ENCODE measurements at places on chromosomes 6 and 20.
A peak's percentile ranks its signal among the peaks of the same experiment; 100 is the strongest.

GRCh38 chr20:7765221-7765620 lies 175.0 kb downstream of the HAO1 start:
- DNase-seq = peak; percentile 75

DNA sequence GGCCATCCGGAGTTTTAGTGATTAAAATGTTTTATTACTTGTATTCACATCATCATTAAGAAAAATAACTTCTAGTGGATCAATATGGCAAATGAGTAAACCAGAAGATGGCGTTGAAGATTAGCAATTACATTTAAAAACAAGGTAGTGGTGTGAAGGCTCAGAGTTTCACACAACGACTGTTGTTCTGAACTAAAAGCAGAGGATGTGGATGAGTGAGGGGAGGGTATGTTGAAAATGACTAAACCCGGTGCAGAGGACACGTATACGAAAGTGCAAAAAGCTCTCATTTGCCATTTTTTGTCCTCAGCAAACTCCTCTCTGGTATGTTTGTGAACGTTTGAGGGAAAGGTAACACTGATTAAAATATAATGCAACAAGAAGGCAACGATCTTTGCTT lies 1.9 kb upstream of the IRF4 start:
- DNase-seq = peak; percentile 28

GRCh38 chr6:116941727-116942126 lies 64.7 kb downstream of the RFX6 start:
- DNase-seq = no peak

DNA sequence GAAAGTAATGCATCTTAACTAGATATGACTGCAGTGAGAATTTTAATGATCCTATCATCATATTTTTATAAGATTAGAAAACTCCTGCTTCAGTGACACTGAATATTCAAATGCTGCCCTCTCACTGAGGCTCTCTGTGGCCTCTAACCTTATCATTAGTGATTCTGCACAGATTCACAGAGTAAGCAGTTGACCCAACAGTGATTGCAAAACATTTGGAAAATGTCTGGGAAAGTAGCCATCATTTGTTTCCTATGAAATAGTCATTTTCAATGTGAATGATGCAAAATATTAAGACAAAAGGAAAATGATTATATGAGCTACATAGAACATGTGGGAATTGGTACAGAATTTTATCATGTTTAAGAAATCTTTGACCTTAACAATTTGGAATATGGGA lies 210.3 kb downstream of the TBX18 start:
- no peak for DNase-seq

- DNase-seq = no peak
Measured at GRCh38 chr6:99618649-99619408, 12.2 kb downstream of the PRDM13 start.

GRCh38 chr20:12057778-12058177 lies 140.1 kb downstream of the BTBD3 start:
- DNase-seq = no peak

DNA sequence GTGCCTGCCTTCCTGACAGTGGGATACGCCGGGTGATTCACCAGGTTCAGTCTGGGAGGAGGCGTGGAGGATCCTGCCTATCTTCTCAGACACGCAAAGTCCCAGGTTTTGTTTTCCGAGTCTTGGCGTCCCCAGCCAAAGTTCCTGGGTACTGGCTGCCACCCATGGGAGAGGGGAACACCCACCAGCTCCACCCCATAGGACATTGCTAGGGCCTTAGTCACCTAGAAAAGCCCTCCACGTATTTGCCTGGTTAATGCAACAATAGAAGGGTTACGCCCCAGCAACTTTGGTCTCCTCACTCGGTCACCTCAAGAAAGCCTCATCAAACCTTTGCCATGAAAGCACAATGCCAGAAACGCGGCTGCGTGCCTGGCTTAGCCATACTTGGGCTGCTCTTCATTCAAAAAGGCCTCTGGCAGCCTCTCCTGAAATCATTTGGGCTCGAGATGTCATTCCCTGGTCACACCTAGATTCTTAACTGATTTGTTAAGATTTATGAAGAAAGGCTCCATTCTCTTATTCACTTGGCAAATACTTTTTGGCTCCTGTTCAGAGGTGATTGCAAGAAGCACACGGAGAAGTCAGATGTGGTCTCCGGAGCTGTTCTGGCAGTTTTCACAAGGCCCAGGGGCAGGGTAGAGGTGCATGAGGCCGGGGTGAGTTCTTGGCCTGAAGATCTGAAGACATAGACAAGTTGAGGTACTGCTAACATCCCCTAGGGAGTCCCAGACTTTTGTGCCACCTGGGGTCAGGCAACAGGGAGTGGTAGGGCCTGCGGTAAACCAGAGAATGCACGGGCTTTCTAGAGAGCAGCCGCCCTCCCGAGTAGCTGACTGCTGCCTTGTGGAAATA lies 35.5 kb upstream of the ZNF133 start:
- DNase-seq = no peak

DNA sequence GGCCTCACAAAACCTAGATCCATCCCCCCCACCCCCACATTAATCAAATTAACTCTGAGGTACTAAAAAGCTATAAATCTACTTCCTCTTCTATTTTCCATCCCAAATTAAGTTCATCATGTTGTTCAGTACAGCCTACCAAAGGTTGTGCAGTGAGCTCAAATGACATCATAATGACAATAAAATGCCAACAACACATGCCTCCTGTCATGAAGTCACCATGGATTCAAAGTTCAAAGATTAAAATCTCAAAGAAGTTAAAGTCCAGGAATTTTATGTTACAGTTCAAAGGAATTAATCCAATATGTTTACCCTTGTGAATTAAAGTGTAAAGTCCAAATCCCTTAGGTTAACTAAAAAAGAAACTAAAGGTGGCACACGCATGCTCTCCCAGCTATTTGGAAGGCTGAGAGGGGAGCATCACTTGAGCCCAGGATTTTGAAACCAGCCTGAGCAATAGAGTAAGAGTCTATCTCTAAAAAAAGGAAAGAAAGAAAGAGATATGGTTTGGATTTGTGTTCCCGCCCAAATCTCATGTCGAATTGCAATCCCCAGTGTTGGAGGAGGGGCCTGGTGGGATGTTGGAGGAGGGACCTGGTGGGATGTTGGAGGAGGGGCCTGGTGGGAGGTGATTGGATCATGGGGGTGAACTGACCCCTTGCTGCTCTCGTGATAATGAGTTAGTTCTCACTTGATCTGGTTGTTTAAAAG lies 25.7 kb upstream of the SIRT5 start:
- DNase-seq = no peak

GRCh38 chr20:2655331-2656116 lies 3.1 kb downstream of the NOP56 start:
- DNase-seq = no peak

GRCh38 chr6:166658115-166658791 lies 31.2 kb upstream of the RPS6KA2 start:
- DNase-seq = no peak

DNA sequence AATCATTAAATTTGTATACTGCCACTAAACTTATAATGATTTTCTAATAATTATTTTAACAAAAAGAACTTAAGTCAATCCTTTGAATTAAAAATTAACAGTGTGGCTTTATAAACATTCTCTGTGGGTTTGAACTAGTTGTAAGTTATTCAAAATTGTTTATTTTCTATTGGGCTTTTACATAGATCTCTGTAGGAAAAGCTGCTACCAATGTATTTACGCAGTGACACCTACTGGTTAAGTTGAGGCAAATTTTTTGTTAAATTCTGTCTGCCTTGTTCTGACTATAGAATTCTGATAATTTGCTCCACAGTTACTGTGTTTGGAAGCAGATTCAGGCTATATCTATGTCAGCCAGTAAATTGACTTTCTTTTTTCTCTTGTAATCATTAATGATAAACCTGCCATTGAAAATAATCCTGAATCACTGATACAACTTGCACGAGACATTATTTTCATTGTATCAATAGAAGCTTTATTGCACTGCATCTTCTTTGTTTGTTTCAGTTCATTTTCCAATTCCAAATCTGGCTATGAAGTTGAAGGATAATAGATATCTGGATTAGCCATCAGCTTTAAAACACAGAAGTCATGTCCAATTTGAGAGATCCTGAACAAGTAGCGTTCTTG lies 66.0 kb upstream of the UTRN start:
- DNase-seq = peak; percentile 70

GRCh38 chr20:6579824-6580223 lies 187.7 kb upstream of the BMP2 start:
- DNase-seq = no peak

DNA sequence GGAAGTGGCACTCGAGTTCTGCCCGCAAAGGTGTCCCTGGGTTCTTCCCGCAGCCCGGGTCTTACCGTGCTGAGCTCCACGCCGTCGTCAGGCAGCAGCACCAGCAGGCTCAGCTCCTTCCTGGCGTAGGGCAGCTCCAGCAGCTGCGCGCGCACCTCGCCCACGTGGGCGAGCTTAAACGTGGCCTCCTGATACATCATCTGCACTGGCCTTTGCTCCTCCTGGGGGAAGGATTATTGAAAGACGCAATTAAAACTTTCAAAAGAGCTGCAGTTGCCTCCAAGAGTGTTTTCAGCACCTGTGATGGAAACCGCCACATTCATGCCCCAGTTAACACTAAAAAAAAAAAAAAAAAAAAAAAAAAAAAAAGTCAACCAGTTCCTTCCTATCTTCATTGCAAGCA lies 11.3 kb downstream of the SERPINB9 start:
- DNase-seq = peak; percentile 98

DNA sequence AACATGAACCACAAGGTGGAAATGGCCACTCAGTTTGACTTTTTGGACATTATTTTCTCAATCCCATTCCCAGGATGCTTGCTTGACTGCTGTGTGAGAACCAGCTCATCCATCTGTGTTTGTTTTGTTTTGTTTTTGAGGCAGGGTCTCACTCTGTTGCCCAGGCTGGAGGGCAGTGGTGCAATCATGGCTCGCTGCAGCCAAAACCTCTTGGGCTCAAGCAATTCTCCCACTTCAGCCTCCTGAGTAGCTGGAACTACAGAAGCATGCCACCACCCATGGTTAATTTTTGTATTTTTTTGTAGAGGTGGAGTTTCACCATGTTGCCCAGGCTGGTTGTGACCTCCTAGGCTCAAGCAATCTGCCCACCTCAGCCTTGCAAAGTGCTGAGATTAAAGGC lies 166.0 kb upstream of the CDH4 start:
- DNase-seq = no peak

DNA sequence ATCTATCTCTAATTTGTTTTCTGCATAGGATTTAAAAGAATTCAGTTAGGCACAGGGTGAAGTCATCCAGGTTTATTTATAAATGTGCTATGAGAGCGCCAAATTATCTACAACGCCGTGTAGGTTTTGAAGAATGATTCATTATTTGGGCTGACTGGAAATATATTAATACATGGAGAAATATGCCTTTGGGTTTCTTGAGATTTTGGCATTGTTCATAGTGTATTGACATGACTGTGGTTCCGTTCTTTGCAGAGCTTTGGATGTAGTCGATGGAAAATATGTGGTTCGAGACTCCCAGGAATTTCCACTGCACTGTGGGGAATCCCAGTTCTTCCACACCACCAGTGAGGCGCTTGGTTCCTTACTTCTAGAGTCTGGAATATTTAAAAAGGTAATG lies 90.9 kb downstream of the CRYBG1 start:
- DNase-seq = no peak

DNA sequence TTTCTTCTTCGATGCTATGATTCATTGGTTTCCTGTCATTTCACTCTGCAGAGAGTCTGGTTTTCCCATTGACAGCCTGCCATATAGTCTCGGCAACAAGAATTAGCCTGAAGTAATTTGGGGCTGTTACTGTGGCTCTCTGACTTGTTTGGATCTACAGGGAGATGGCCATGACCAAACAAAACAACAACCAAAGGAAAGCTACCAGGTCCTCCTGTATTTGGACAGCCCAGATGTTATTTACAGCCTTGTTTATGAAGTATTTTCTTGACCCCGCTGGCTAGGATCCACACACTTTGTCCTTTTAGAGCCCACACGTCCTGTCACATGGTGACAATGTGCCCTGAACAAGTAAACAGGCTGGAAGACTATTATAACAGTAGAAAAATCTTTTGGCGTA lies 111.4 kb upstream of the PREP start:
- DNase-seq = no peak

- DNase-seq = peak; percentile 55
Measured at GRCh38 chr20:208942-209566, 18.0 kb upstream of the DEFB129 start.

GRCh38 chr6:40537446-40537845 lies 49.7 kb downstream of the LRFN2 start:
- DNase-seq = no peak

GRCh38 chr6:87923389-87924050 lies 124.1 kb upstream of the SPACA1 start:
- peak; percentile 74 for DNase-seq

GRCh38 chr6:122184401-122184827 lies 215.0 kb upstream of the HSF2 start:
- peak; percentile 20 for DNase-seq

GRCh38 chr6:132041706-132042105 lies 90.5 kb upstream of the CCN2 start:
- DNase-seq = no peak

GRCh38 chr20:38125157-38126056 lies 39.7 kb downstream of the TGM2 start:
- DNase-seq = no peak

DNA sequence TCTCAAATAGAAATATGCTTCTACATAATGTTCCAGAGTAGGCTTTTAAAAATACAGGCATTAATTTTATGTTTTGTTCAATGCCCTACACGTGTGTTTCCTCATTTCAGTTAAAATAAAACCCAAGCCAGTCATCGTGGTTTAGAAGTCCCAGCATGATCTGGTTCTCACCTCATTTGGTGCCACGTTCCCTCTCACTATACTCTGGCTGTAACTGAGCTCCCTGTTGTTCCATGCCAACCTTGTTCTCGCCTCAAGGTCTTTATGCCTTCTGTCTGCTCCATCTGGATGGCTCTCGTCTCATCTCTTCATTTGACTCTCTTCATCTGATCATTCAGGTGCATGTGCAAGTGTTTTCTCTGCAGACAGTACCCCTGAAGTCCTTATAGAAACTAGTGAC lies 32.6 kb downstream of the HDGFL1 start:
- no peak for DNase-seq

DNA sequence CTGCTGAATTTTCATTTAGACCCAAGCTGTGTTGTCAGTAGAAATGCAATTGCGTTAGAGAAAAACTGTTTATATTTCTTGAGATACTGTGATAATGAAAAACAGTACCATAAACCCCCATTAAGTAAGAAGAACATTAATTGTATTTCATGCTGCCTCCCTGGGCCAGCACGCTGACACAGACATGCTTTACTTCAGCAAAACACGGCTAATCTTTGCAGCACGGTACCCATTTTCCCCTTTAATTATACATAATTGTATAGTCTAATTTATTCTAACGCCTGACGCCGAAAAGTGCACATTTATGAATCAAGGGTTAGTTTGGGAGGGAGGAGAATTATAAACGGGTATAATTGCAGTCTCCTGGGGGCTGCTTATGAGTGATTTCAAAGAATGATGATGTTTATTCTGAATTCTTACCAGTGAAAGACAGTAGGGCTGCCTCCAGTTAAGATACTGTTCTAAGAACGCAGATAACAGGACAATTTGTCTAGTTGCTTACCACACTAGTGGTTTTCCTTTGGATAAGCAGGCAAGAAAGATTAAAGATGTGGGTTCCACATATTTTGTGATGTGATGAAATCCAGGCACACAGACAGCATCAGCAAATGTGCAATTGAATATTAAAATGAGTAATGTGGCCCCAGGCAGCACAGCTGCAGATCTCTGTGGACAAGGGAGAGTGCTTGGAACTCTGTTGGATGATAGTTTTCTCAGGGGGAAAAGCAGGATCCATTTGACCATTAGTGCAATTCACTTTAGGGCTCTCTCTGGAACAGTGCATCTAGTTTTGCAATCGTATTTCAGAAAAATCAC lies 4.7 kb upstream of the SULF2 start:
- no peak for DNase-seq

Data from NAMALWA (cell line).